Astrocyte of the cerebellum (primary cell): ENCODE measurements at places on chromosomes 3 and 15.
A peak's percentile ranks its signal among the peaks of the same experiment; 100 is the strongest.

DNA sequence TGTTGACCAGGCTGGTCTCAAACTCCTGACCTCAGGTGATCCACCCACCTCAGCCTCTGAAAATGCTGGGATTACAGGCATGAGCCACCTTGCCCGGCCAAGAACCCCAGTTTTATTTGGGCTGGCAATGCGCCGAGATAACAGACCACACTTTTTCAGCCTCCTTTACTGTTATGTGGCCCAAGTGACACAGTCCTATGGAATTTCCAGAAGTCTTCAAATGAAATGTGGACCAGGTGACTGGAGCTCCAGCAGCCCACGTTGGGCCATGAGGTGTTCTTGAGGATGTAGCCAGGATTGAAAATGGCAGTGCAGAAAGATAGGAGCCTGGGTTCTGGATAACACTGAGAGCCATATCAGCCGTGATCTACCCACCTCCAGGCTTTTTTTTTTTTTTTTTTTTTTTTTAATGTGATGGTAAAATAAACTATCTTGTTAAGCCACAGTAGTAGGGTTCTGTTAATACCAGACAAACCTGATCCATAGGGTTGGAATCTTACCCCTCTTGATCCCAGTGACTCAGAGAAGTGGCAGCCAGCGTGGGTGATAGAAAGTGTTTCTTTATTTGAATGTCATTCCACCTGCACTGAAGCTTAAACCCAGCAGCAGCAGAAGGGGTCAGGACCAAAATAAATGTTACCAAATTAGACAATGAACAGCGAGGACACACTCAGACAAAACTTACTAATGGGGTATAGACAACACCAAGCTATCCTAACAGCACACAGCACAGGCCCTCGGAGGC is 55.6 kb downstream of the LHFPL4 start:
- no peak for DNase-seq

GRCh38 chr3:58414538-58415197 is 19.0 kb downstream of the PDHB start:
- DNase-seq, result peak; percentile 57

DNA sequence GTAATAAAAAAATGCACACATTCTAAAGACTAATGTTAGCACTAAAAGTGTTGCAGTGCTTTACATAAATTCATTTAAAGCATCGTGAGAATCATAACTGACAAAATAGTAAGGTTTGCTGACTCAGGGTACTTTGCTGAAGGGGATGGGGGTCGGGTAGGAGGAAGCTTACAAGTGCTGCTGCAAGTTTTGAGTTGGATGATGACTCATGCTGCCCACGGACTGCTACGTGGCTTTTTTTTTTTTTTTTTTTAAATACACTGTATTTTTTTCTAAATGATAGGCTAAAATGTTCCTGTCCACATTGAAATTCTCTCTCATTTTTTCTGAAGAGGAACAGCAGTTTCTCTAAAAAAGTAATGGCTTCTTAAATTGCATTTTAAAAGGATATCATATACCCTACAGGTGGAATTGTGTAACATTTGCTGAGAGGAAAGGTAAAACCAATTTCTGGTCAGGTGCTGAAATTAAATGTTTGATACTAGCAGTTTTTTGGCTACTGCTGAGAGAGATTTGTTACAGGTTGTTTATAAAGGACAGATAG is 2.2 kb downstream of the MAPK6 start:
- peak; percentile 77 for DNase-seq

GRCh38 chr15:74384566-74384880 is 17.1 kb upstream of the CYP11A1 start:
- no peak for DNase-seq

GRCh38 chr3:158134363-158134762 is 24.5 kb downstream of the RSRC1 start:
- DNase-seq, result no peak

DNA sequence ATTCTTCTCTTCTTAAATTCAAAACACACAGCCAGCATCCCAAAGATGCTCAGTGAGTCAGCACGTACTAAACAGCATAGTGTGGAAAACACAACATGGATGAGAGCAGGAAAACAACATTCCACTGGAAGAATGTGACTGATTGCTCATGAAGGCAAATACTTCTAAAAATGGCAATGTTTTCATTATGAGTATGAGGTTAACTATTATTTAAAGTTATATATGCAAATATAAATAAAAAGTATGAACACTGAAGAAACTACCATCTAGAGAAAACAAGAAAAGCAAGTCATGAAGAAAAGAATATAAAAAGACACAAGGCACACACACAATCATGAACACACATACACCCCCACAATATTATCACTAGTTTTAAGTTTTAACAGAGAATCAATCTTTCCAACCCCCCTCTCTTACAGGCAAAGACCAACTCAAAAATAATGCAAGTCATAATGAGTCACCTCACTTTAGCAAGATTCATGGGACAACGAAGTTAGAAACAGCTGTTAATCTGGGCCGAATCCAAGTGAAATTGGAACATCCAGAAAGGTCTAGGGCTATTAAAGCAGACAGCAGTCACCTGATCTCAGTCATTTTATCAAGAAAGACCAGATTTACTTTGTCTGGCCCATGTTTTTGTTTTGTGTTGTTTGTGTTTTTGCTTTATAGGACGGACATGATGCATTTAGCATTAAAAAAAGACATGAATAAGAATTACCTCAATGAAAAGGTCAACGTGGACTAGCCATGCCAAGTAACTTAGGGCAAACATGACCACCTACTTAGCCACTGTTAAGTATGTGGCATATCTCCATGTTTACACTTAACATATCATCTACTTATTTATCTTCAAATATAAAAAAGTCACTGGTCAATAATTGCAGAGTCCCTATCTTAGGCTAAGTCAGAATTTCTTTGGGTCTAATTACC is 18.1 kb downstream of the GBE1 start:
- DNase-seq, result peak; percentile 89

- peak; percentile 37 for DNase-seq
Measured at GRCh38 chr3:139906418-139906817, 28.6 kb upstream of the CLSTN2 start.

DNA sequence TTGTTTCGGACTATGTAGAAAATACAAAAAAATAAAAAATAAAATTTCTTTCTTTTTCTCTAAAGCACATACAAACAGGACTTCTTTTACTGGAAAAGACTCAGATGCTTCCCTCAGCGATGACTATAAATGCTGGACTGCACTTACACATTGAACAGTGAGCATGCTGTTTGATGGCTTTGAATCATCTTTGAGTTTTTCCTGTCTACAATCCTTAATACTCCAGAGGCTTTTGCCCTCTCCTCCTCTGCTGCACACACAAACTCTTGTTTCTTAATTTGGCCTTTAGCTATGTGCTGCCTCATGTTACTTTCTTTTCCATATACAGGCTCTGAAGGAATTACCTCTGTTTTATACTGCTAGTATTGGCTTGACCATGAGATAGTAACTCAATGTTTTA is 575.1 kb downstream of the EPHA3 start:
- DNase-seq, result no peak

DNA sequence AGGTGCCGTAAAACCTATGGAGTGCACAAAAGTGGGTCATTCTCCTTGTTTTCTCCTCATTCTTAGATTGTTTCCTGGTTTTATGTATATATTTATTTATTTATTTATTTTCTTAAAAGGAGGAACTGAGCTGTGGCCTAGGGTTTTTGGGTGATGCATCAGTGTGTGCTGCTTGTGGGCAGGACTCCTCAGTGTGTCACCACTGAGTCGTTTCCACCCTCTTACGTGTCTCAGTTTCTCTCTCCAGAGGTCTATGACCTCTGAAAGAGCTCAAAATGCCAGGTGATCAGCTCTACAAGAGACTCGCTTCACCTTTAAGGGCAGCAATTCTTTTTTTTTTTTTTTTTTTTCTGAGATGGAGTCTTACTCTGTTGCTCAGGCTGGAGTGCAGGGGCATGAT is 72.9 kb downstream of the CD200 start:
- no peak for DNase-seq

DNA sequence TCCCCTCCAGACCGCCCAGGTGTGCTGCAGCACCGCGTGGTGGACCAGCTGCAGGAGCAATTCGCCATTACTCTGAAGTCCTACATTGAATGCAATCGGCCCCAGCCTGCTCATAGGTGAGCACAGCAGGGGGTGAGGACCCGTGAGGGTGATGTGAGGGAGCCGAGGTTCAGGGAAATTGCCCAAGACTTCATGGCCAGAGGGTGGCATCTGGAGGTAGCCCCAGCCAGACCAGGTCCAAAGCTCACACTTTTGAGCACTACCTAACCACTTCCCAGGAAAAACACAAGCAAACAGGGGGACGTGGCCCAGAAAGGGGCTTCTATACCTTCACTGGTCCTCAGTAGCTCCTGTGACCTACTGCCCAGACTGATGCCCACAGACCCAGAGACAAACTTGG is 33.8 kb downstream of the NR1I2 start:
- DNase-seq, result no peak

DNA sequence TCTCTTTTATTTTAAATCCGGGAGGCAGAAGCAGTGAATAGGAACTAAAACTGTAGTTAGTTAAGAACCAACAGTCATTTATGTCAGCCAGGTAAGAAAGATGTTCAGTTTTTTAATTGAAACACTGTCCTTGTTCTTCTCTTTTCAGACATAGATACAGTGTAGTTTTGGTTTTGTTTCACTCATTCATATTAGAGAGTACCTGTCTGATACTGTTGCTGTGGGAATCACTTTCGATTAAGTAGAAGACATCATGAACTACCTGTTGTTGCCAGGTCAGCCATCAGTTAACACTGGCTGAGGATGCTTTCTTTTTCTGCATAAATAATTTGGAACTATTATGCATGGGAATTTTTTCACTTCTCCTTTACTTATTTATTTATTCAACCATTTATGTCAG is 700.4 kb downstream of the OTOL1 start:
- DNase-seq, result no peak

DNA sequence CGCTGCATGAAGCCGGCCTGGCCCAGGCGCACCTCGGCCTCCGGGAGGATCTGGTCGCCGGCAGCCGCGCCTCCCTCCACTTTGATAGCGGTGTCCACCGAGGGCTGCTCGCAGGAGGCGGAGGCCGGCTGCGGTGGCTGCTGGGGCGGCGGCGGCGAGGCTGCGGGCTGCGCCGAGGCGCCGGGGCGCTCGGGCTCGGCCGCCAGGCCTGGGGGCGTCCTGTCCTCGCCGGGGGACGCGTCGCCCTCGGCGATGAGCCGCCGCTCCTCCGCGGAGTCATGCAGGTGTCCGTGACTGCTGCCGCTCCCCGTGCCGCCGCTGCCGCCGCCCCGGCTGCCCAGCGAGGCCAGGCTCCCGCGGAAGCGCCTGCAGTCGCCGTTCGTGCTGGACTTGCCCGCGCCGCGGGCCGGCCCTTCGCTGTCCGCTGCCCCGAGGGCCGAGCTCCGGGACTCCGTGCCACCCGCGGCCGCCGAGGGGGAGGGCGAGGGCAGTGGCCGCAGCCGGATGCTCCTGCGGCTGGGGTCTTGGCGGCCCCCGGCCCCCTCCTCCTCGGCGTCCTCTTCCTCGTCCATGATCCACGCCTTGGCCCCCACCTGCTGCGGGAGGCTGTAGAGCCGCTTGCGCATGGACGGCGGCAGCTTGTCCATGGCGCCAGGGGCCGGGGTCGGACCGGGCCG is 996 bp downstream of the HCN4 start:
- DNase-seq, result no peak

DNA sequence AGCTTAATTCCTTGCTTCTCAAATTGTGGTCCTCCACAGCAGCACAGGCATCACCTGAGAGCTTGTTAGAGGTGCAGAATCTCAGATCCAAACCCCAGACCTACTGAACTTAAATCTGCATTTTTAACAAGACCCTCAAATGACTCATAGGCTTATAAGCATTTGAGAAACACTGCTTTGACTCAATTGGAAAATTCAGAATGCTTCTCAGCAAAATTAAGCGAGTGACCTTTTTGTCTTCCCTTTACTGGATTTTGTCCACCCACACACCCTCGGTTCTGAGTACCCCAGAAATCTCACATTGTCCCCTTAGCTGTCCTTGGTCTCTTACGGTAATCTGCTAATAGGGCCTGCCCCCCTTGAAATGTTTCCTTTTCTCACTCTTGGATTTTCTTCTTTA is 17.9 kb downstream of the CD80 start:
- no peak for DNase-seq

DNA sequence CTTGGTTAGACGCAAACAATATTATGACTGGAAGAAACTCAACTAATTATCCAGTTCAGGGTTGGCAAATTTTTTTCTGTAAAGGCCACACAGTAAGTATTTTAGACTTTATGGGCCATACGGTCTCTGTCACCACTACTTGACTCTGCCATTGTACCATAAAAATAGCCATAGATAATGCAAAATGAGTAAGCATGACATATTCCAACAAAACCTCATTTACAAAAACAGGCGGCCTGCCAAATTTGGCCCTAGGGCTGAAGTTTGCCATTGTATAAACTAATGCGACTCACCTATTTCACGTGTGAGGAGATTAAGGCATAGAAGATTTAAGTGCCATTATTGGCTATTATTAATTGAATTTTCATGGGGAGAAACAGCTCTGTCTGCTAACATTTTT is 116.8 kb upstream of the CNTN6 start:
- DNase-seq, result no peak

DNA sequence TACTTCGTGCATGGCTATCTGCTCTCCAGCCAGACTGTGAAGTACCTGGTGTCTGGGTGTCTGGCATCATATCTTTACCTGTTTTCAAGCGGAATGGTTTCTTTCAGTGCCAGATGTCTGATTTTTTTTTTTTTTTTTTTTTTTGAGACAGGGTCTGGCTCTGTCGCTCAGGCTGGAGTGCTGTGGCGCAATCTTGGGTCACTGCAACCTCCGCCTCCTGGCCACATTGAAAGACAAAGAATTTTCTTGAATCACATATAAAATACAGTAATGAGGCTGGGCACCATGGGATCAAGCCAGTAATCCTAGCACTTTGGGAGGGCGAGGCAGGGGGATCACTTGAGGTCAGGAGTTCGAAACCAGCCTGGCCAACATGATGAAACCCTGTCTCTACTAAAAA is 2.8 kb upstream of the MESP1 start:
- DNase-seq, result no peak

- DNase-seq, result peak; percentile 86
Measured at GRCh38 chr3:195850857-195851543, 39.3 kb upstream of the MUC4 start.

DNA sequence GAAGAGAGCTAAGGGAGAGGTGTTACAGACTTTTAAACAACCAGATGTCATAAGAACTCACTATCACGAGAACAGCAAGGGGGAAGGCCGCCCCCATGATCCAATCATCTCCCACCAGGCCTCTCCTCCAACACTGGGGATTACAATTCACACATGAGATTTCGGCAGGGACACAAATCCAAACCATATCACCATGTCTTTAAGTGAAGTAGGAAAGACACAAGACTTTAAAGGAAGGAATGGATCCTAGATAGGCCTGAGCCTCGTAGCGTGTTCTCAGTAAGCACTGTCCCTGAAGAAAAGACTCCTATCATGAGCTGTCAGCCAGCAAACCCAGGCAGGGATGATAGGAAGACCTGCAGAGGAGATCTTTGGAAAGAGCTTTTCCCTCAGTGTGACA is 15.1 kb upstream of the RPS27L start:
- no peak for DNase-seq

GRCh38 chr3:183300996-183301562 is 48.0 kb downstream of the B3GNT5 start:
- no peak for DNase-seq

DNA sequence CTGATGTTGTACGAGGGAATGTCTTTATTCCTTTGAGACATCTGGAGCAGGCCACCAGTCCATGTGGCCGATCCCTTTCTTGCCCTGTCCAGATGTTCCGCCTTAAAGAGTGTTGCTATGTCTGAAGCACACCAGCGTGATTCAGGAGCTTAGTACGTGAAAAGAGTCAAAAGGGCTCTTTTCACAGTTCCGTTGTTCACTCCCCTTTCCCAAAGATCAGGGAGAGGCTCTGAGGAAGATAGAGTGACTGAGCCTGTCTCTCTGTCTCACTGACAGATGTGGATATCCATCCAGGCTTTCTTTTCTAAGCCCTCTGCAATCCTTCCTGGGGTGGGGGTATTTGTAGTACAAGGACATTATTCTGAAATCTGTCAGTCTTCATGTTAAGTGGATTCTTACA is 262.5 kb upstream of the LRTM1 start:
- no peak for DNase-seq
